Caki2 (cell line): ENCODE measurements at places on chromosomes 3 and 15. TPM values are rescaled to one million over a fixed set of nuclear protein-coding genes. Genes with fewer than 3 reads are reported as not detected.

Gene IDH3A
- 19.6 and 43.8 TPM in 2 replicates for total RNA-seq

Gene SLC22A13
- total RNA-seq, result not detected in 2 replicates

Gene CLCN2
- 2.0 and 20.2 TPM in 2 replicates for total RNA-seq

Gene CAMK2N2
- total RNA-seq, result not detected in 2 replicates

Gene FGF7
- total RNA-seq, result not detected in 2 replicates

Gene USP13
- total RNA-seq, result 16.7 and 18.5 TPM in 2 replicates

Gene TFRC
- total RNA-seq, result 152 and 172 TPM in 2 replicates

Gene NR2F2
- total RNA-seq, result 7.0 and 16.0 TPM in 2 replicates

Gene ESYT3
- 0.07 TPM in 1 of 2 replicates, not detected in the other for total RNA-seq

Gene OR4F15
- 0.09 TPM in 1 of 2 replicates, not detected in the other for total RNA-seq

Gene TGM5
- not detected in 2 replicates for total RNA-seq
